ENCODE measurements at places on chromosomes 11 and 22.

GRCh38 chr22:42080287-42080686 lies 787 bp downstream of the SMDT1 start:
- no peak for DNase-seq

GRCh38 chr11:95923439-95923727 lies 524 bp downstream of the MTMR2 start:
- peak; percentile 11 for DNase-seq

GRCh38 chr11:119258983-119259382 lies 52.8 kb downstream of the CBL start:
- DNase-seq: no peak

GRCh38 chr11:67277231-67277961 lies 11.1 kb downstream of the GRK2 start:
- DNase-seq: peak; percentile 81

DNA sequence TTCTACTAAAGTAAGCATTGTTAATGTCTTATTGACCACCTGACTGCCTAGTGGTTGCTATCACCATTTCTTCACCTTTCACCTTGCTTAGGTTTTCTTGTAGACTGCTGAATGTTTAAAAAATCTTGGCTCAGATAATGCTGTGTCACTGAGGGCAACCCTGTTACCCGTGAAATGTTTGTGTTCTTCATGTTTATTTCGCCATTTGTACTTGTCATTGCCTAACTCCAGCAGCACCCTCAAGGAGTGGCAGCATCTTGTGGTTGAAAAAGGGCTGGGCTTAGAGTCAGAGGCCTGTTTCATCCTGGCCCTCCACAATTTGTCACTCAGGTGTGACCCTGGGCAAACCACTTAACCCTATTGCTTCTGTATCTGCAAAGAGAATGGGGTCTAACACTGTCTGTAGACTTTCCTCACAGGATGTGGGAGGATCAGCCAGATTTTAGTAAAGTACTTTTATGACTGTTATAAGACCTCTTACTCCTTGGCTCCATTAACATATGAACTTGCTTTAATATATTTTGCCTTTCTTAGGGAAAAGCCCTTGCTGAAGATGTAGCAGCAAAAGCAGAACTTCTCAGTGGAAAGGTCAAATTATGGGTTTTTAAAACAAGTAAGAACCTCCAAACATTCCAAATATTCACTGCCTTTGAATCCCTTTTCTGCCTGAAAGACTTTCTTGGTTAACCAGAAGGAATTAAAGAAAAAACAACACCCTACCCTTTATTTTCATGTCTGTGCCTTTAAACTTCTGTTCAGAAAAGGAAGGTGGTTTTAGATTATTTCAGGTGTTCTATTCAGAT lies 154.5 kb upstream of the C11orf87 start:
- no peak for DNase-seq

DNA sequence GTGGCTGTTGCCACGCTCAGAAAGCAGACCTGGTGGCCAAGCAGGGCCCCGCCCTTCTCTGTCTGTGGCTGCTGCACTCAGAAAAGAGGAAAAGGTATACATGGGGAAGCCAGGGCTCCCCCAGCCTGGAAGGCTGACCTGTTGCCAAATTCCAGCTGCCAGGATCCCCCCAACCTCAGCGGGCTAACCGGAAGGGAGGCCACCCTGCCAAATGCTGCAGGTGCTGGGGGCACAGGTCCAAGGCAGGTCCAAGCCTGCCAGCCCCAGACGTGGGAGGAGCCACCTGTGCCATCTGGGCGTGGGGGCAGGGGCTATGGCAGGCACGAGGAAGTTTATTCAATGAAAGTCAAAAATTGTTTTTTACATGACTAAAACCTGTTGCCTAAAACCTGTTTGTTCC lies 2.6 kb downstream of the NPTXR start:
- DNase-seq: no peak

DNA sequence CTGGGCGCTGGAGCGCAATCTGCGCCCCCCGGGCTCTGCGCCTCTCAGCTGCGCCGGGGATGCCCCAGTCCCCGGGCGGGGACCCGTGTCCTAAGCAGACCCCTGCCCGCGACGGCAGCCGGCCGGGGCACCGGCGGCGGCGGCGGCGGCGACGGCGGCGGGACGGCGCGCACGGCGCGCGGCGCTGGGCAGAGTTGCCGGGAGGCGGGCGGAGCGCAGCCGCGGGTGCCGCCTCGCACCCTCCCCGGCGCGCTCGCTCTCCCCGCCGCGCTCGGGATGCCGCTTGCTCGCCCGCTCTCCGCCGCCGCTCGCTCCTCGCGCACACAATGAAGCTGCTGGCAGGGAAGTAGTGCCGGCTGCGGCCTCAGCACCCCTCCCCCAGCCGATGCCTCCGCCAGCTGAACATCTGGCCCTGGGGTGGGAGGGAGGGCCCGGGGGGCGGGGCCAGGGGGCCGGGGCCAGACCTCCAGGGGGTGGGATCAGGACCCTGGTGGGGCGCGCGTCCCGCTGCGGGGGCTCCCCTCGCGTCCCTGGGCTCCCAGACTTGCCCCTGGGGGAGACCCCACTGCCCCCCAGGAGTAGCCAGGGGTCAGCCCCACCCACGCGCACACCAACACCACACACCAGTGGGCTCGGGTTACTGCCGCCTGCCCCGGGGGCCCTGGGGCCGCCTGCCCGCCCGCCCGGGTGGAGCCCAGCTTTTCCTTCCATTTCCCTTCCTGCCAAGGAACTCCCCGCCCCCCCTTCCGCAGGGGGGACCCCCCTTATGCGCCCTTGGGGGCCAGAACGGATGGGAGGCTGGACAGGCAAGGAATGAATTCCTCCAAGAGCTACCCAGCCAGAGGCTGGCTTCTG lies at the start of gene RCOR2:
TSS of gene RCOR2 (minus strand) at position 328 of the 855 bp plus-strand sequence. CDS start 708 bp downstream, outside the sequence.
- peak; percentile 53 for DNase-seq

- no peak for DNase-seq
These were observed 295.6 kb downstream of the NTM start for GRCh38 chr11:131666006-131666405.

DNA sequence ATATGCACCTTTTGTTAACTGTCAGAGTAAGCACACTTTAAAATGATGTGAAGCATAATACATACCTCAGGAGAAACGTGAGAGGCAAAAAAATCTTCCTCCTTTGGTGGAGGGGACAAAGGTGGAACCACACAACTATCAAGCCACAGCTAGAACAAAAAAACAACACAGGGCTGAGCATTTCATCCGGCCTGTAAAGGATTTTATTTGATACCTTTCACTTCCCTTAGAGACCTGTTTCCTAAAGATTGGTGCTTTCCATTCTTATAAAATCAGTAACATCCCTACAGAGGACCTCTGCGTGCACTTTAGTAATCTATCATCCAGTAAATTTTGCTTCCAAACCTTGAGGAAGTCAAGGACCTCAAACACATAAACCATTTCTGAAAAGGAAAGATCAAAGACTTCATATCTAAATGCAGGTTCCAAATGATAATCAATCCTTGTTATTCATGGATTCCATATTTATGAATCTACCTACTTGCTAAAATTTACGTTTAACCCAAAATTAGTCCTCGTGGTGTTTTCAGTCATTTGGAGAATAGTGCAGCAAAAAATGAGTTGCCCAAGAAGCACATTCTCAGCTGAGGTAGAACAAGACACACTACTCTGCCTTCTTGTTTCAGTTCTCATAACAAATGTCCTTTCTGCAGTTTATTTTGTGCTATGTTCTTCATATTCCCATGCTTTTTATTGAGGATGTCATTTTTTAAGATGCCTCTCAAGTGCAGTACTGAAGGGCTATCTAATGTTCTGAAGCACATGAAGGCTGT lies 22.7 kb downstream of the ARFGAP3 start:
- DNase-seq: no peak

GRCh38 chr11:81207421-81208054 lies 1526.1 kb downstream of the FAM181B start:
- no peak for DNase-seq

GRCh38 chr11:115060840-115061239 lies 382.5 kb downstream of the NXPE2 start:
- no peak for DNase-seq
